ENCODE measurements at places on chromosomes 1 and 21. TPM values are rescaled to one million over a fixed set of nuclear protein-coding genes. Genes with fewer than 3 reads are reported as not detected.

Gene ITLN2
- not detected for total RNA-seq

Gene CD5L
- total RNA-seq = not detected

DNA sequence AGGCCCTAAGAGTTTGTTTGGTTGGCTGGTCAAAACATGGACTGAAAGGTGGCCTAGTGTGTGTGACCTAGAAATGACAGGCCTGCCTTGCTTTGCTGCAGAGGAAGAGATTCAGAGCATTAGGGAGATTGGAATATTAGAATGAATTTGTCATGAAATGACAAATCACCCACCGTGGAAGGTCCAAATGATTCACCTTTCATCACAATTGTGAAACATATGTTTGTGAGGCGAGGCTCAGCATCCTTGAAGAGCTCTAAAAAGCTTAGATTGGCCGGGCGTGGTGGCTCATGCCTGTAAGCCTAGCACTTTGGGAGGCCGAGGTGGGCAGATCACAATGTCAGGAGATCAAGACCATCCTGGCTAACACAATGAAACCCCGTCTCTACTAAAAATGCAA, 5.5 kb downstream of the LCE1B start:
- DNase-seq = no peak

GRCh38 chr1:11978301-11978700, 1.9 kb upstream of the MFN2 start:
- no peak for DNase-seq

GRCh38 chr1:96074876-96075577, 646.6 kb upstream of the PTBP2 start:
- no peak for DNase-seq

Measured in activated CD4-positive, alpha-beta T cell treated with anti-CD3 and anti-CD28 coated beads, Interleukin-2, amount 10 ng/mL, durations not matched to agents 7 days and 5 days (primary cell).